ENCODE measurements at places on chromosomes 6 and 20.
A peak's percentile ranks its signal among the peaks of the same experiment; 100 is the strongest.

- DNase-seq: no peak
Observed at GRCh38 chr6:5813625-5814027, 193.1 kb downstream of the NRN1 start.

GRCh38 chr6:151497905-151498304 lies 4.1 kb downstream of the CCDC170 start:
- DNase-seq: no peak

GRCh38 chr6:129936329-129937165 lies 75.4 kb upstream of the TMEM244 start:
- peak; percentile 77 for DNase-seq

DNA sequence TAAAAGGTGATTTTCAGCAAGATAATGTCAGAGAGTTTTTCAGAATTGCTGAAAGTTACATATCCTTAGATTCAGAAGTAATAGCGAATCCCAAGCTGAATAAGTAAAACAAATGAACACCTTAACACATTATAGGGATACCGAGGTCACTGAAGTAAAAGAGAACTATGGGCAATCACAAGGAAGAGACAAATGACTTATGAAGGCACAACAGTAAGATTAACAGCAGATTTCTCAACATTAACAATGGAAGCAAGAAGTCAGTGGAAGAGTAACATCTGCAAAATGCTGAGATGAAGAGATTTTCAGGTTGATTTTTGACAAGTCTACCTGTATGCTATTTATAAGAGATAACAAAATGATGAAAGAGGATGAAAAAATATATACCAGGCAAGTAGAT lies 86.1 kb upstream of the EZR start:
- DNase-seq: no peak

GRCh38 chr6:159012201-159012600 lies 12.2 kb upstream of the RSPH3 start:
- DNase-seq: peak; percentile 17

DNA sequence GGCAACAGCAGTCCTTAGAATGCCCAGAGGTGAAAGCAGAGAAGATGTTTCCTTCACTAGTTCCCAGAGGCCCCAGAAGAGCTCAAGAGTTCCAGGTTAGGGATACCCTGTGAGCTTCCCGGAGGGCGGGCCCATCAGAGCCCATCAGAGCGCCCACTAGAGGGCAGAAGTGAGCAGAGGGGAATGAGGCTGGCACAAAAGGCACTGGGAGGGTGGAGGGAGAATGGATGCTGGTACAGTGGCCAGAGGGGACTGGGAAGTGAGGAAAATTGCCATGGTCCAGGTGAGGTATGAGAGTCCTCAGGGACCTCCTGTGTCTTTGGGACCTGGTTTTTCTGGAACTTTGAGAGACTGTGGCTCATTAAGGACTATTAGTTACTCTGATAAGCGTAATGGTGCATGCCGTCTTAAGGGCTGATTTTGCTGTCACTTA lies 57.3 kb downstream of the LINC00237 start:
- DNase-seq: peak; percentile 2

All from fibroblast of skin of scalp (primary cell).